NCI-H1417 (cell line): ENCODE measurements at places on chromosomes 2 and 18.

DNA sequence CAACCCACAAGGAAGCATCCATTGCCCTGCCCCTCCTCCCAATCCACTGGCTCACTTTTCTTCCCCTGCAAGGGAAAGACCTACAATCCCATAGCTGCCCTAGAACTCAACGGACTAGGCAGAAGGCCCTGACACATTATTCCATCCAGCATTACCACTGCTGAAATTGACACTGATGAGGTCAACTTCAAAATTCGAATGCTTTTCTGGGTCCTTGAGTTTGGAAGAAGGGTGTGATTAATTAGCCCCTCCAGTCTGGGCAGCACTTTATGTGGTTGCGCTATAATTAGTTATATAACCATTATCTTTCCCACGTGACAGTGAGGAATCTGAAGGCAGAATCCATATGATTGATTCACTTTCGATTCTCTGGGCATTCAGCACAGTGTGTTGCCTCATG is 55.7 kb downstream of the EVA1A start:
- DNase-seq, result no peak

GRCh38 chr2:130352237-130352636 is 3.6 kb upstream of the PTPN18 start:
- DNase-seq, result no peak

DNA sequence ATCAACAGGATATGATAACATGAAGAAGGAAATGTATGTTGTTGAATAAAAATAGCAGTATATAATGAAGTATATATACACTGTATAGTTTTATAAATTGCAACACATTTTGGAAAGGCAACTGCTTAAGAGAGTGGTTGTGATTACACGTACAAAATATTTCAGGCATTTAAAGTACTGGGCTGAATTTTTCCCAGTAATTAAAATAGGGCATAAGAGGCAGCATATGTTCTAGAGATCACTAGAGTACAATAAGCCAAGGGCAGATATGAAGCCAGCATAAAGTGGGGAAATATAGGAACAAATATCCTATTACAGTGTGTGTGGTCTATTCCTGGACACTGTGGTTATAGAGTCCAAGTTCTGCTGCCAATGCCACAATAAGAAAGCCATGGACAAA is 14.1 kb downstream of the DPP10 start:
- no peak for DNase-seq

DNA sequence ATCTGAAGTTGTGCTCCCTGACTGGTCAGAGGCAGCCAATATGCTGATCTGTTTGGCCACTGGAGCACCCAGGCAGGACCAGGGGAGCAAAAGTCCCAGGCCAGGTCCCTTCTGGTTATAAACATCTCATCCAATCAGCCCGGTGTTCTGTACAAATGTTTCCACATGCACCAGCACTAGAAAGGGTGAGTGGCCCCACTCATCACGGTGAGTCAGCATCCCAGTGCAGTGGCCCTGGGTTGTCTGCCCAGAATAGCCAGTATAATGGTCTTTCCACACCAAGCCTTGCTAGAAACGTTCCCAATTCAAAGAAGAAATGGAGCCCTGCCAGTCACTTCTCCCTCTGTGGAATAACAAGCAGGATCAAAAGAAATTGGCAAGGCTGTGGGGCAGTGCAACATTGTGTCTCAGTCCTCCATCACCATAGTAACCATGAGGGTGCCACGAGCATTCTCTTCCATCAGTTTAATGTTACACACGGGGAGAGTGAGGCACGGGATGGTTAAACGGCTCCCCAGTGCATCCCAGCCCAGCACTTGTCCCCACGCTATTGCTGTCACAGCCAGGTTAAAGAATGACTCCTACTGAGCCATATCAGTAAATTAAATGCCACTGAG is 174.9 kb downstream of the SEPTIN10 start:
- no peak for DNase-seq

DNA sequence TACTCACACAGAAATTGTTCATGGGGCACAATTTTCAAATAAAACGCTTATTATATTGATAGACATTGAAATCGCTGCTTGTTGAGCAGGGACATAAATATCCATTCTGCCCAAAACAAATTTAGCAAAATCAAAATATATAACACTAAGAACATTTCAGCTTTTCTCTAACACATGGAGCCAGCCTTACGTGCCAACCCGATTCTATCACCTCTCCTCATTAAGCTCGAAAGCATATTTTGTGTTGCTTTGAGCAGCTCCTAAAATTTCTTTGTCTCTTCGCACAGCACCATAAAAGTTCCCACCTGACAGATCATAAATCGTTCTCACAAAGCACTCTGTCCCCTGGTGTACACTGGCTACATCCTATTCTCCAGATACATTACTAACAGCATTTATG is 1034.4 kb upstream of the KLHL29 start:
- no peak for DNase-seq

- peak; percentile 43 for DNase-seq
Measured at GRCh38 chr18:51051105-51051712, 21.2 kb downstream of the SMAD4 start.

DNA sequence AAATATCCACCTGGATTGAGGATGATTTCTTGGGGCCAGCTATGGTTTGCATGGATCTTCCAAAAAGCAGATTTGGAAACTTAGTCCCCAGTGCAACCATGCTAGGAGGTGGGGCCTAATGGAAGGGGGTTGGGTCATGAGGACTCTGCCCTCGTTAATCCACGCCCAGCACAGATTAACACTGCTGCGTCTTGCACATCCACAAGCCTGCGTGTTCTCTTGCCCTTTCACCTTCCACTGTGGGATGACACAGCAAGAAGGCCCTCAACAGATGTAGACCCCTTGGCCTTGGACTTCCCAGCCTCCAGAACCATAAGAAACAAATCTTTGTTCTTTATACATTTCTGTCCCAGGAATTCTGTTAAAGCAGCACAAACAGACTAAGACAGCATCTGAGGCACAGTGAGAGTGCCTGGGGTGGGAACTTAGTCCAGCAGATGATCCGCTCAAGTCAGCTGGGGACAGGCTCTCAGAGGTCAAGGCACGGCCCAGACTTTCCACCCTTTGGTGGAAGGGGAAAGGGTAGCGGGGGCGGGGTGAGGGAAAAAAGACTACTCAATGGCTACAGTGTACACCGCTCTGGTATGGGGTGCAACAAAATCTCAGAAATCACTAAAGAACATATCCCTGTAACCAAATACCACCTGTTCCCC is 2.4 kb downstream of the RAB17 start:
- DNase-seq, result no peak

DNA sequence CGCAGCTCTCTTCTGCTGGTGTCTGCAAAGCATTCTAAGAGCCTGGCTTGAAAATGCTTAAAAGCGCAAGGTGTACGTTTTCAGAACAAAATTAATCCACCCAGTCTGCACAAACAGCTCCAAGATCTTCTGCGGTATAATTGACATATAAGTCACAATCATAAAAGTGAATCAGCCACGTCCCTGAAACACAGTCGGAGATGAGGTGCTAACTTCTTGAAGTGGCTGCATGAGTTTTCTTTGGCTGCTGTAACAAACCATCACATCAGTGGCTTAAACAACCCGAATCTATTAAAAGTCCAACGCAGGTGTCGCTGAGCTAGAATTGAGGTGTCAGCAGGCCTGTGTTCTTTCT is 32.6 kb downstream of the ARL4C start:
- DNase-seq, result no peak

GRCh38 chr2:85415980-85416650 is 2.4 kb upstream of the SH2D6 start:
- no peak for DNase-seq

DNA sequence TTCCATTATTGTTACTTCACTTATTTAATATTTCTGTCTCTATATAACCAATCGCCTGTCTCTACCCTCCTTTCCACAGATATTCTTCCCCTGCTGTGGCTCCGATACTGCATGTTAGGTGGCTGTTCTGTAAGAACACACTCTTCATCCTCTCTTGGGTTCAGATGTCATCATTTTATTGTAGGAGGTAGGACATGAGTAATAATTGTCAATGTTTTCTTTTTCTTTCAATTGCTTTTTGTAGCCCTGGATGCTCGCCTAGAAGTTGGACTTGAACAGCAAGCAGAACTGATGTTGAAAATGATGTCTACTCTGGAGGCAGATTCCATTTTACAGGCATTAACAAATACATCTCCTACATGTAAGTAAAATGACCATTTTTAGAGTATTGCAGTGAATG is 128.6 kb downstream of the BIRC6 start:
- DNase-seq, result no peak

DNA sequence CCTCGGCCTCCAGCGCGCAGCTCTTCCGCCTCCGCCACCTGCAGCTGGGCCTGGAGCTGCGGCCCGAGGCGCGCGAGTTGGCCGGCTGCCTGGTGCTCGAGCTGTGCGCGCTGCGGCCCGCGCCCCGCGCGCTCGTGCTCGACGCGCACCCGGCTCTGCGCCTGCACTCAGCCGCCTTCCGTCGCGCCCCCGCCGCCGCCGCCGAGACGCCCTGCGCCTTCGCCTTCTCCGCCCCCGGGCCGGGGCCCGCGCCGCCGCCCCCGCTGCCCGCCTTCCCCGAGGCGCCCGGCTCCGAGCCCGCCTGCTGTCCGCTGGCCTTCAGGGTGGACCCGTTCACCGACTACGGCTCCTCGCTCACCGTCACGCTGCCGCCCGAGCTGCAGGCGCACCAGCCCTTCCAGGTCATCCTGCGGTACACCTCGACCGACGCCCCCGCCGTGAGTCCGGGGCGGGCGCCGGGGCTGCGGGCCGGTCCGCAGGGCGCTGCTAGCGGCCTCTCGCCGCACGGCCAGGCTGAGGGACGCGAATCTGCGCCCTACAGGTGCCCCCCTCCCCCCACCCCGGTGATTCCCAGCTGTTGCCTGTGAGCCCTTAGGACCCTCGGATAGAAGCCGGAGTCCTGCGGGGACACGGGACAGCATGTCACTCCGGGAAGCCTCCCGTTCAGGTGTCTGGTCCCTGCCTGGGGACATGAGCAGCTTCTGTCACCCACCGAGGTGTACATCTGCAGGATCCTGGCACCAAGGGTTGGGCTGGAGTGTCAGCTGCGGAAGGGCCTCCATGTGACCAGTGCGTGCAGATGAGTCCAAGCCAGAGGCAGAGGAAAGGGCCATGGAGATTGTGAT is 616 bp downstream of the RNPEPL1 start:
- DNase-seq, result peak; percentile 73

DNA sequence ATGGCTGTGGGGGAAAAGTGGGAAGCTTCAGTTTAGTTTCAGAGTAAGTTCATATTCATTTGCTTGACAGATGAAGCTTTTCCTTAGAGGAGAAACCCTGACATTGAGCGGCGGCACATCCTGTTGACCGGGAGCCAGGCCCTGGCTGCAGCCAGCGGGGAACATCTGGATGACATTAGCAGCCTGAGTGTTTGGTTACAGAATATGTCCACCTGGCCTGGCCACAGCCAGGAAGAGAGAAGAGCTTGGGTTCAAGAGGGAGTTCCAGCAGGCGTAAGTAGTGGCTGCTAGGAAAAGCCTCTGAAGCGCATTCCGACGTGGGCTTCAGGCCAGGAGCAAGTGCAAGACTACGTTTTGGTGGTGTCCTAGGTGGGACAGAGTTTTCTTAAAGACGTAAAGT is 144.9 kb upstream of the MYCN start:
- DNase-seq, result no peak

GRCh38 chr18:64981915-64982314 is 768.9 kb upstream of the CDH7 start:
- DNase-seq, result peak; percentile 6

DNA sequence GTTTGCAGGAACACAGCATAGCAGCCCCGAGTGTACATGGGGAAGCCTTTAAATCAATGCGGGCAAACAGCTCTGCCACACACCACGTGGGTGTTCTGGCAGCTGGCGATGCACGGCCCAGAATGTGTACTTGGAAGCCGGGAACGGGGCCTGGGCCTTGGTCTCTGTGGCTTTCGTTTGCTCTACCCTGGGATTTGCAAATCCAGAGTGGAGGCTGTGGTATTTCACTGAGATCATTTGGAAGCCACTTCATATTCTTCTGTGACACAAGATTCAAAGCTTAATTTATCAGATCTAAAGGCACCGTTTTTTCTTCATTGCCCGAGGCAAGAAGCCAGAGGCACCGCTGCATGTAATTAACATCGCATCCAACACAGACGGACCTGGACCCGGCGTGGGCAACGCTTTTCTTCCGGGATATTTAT is 246.3 kb upstream of the MYT1L start:
- DNase-seq, result peak; percentile 90

- DNase-seq, result no peak
Measured at GRCh38 chr18:10057894-10058791, 144.3 kb downstream of the VAPA start.

DNA sequence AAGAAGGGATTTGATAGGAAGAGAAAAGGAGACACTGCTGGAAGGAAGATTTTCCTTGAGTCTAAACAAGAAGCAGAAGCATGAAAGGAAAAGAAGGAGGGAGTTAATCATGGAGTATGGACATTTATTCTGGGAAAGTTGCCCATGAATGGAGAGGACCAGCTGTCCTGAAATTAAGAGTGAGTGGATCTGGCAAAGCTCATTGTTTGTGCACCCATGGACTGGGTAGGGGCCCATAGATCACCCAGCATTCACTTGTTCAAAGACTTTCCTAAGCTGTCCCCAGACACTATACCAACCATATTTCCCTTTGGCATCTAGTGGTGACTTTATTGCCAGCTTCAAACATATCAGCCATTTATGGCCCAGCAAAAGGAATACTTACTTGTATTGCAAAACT is 422.7 kb downstream of the FBXO15 start:
- DNase-seq, result no peak

- no peak for DNase-seq
Measured at GRCh38 chr2:230134496-230135129, 65.9 kb upstream of the SLC16A14 start.

GRCh38 chr2:238321467-238321866 is 1.1 kb downstream of the TRAF3IP1 start:
- no peak for DNase-seq

- no peak for DNase-seq
Measured at GRCh38 chr2:148888986-148889385, 14.0 kb downstream of the KIF5C start.

- no peak for DNase-seq
Measured at GRCh38 chr2:216044883-216045486, 31.6 kb upstream of the MREG start.

DNA sequence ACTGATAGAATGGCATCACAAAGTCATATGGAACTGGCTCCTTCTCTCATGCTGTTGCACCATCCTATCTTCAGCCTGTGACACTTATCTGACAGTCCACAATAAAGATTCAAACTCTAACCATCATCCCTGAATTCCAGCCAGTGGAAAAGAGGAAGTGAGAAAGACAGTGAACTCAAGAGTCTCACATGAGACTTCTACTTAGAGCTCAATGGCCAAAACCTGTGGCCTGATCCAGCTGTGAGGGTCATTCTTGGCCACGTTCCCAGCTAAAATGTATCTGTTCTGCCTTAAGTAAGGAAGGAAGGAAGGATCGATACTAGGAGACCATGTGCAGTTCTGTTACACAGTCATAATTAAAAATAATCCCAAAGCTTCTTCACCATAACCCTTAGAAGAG is 73.6 kb downstream of the RND3 start:
- DNase-seq, result no peak

GRCh38 chr18:53757328-53757727 is 467.1 kb downstream of the MBD2 start:
- DNase-seq, result no peak

- DNase-seq, result no peak
Measured at GRCh38 chr18:38895560-38895959, 1330.0 kb upstream of the CELF4 start.
